ENCODE measurements at places on chromosomes 1 and 21.

DNA sequence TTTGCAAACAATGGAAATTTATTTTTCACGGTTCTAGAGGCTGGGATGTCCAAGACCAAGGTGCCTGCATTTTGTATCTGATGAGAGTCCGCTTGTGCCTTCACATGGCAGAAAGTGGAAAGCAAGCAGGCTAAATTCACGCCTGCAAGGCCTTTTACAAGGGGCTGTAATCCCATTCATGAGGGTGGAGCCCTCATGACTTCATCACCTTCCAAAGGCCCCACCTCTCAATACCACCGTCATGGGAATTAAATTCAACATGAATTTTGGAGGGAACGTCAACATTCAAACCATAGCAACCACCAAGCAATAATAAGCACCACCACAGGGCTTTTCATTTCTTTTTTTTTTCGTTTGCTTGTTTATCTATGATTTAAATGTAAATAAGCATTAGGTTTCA lies 115.3 kb downstream of the C1orf21 start:
- DNase-seq = no peak

DNA sequence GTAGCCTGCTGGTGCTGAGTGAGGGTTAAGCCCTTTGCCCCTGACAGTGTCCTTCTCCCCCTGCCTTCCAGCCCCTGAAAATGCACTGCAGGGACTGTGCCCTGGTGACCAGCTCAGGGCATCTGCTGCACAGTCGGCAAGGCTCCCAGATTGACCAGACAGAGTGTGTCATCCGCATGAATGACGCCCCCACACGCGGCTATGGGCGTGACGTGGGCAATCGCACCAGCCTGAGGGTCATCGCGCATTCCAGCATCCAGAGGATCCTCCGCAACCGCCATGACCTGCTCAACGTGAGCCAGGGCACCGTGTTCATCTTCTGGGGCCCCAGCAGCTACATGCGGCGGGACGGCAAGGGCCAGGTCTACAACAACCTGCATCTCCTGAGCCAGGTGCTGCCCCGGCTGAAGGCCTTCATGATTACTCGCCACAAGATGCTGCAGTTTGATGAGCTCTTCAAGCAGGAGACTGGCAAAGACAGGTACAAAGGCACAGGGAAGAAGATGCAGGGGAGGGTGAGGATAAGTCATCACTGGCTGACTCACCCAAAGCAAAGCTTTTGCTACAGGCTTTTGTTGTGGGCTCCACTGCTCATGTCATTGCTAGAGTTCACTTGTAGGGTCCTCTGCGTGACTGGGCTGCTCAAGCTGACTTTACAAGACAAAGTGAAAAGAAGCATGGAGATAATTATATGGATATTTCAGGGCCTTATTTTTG lies 174.9 kb downstream of the PIGK start:
- DNase-seq = no peak

DNA sequence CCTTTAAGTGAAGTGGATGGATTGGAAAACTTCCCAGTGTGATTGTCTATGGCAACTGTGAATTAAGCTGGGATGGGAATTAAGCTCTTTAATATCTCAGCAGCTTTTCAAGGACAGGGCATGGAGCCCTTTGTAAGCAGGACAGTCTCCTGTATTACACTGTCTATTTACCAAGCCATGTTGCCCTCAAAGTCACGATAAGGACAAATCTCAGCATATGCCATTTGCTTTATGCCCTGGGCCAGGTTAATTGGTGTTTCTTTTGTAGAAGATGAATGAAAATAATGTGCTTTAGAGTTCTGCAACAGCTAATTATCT lies 17.6 kb downstream of the UTP25 start:
- no peak for DNase-seq

DNA sequence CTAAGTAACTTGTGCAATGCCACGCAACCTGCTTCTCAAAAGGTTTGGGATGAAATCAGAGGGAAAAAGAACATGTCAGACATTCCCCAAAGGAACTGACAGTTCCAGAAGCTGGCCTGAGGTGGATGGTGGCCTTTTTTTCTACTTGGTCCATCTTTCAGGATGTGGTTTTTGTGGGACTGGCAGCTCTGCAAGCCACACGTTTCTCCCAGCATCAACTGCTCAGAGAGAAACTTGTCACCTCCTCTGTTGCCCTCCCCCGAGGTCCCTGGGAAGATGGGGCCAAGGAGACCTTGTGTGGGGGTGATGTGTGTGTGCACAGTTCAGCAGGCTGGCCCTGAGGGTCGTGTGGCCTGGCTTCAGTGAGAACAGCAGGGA lies 2.5 kb upstream of the DHRS3 start:
- DNase-seq = peak; percentile 47

DNA sequence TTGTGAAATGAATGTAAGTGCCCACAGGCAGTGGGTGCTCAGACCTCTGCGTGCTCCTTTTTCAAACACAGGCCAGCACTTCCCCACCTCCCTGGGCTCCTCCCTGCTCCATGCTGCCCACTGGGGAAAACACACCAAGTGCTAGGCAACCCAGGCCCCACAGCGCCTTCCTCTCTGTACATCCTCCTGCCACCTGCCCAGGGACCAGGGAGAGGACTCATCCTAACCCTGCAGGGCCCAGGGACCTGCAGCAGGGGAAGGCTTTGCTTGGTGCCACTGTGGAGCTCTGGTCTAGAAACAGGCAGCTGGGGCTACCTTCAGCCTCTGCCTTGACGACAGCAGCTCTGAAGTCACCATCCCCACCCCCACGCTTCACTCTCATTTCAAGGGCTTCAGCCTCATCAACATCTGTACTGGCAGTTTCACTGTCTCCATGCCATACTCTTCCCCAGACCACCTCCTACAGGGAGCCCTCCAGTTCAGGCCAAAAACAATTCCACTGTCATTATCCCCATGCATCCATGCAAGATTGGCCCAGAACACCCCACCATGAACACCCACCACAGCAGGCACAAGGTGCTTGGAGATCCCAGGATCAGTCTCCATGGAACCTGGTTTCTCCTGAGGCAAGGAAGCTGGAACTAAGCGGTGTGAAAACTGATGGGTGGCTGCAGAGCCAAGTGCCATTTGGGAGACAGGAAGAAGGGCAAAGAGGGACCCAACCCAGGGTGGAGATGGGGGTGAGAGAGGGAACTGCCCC lies 1.1 kb downstream of the IGSF8 start:
- DNase-seq = no peak

DNA sequence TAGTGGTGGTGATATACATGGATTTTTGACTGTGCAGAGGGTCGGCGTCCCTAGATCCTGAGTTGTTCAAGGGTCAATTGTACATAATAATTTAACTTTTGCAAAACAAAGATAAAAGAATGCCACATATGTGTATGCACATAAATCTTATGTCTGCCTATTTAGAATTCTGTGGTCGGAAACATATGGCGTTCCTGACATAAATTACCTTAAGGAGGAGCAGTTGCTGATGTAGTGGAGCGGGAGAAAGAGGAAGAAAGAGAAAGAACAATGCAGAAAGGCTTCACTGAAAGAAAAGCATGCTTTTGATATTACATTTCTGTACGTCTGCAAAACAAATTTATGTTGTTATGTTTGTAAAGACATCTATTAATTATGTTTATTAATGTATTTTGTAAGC lies 40.0 kb downstream of the S1PR1 start:
- peak; percentile 19 for DNase-seq

DNA sequence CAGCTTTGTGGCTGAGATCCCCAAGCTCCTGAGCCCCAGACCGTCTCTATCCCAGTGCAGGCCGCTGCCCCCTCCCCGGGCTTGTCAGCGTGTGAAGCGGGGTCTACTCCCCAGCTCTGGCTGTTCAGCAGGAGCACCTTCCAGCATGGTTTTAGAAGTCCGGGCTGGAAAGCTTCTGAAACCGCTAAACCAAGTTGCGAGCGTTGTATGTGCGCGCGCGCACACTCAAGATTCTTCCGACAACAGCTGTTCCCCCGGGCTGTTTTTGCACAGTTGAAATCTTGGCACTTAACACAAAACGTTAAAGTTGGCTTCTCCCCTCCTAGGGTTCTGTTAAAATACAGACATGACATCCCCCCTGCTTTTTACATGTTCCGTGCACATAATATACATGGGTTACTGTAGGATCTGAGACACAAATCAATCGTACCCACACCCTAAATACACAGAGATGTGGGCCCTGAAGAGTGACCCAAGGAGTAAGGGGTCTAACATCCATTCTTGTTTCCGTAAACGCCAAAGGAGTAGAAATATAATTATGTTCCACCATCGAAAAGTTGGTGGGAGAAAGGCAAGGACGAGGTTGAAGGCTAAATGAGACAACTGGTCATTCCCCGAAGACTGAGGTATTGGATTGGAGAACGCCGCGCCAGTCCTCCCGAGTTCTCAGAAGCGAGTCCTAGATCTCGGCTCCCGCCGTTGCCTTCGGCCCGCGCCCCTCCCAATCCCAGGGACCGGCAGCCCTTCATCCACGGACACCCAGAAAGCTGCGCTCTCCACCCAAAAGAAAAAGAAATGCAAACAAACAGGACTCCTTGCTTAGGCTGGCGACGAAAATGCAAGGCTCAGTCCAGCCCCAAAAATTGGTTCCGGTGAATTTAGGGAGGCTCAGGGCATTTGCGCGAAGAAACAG lies 1.3 kb downstream of the TBX15 start:
- DNase-seq = no peak

DNA sequence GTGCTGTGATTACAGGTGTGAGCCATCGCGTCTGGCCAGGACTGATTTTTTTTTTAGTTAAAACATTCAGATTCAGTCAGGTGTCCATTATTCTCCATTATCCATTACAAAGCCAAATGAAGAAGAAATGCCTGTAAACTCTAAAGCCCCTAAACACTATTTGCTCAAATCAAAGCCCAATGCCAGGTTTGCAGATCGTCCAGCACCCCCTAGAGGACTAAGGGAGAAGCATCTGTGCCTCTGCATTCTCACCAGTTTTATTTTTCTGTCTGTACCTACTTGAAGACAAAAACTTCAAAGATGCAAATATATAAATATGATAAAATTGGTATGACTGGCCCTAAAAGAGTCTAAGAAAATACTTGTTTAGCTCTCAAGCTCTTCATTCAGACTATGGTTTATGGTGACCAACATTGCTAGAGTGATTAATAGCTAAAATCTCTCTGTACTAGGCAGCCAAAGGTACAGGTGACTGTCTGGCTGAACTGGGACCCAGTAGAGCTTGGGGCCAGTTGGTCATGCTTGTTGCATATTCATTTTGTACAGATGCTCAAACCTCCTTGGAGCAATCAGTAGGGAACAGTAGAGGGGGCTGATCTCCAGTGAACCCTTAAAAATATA lies 138.4 kb downstream of the SYT2 start:
- peak; percentile 79 for DNase-seq

- DNase-seq = no peak
These were observed 8.8 kb downstream of the ARID1A start for GRCh38 chr1:26704629-26705028.

GRCh38 chr1:226033582-226033981 lies 28.9 kb upstream of the H3-3A start:
- DNase-seq = no peak

DNA sequence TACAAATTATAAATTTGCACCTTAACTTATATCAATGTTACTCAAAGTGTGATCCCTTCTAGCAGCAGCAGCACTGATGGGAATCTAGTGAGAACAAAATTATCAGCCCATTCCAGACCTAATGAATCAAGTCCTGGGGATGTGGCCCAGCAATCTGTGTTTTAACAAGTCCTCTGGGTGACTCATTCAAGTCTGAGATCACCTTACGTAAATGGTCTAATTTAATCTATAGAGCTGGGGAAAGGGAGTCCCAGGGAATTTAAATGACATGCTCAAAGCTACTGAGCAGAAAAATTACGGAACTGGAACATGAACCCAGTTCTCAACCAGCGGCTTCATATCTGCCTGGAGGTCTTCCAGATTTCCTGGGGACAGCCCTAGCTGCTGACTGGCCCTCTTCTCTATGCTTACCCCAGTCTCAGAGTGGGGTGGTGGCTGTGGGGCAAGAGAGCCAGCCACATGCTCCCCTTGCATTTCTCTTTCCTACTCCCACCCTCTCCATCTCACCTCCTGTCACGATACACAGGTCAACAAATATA lies 220.0 kb downstream of the TM2D1 start:
- peak; percentile 61 for DNase-seq

DNA sequence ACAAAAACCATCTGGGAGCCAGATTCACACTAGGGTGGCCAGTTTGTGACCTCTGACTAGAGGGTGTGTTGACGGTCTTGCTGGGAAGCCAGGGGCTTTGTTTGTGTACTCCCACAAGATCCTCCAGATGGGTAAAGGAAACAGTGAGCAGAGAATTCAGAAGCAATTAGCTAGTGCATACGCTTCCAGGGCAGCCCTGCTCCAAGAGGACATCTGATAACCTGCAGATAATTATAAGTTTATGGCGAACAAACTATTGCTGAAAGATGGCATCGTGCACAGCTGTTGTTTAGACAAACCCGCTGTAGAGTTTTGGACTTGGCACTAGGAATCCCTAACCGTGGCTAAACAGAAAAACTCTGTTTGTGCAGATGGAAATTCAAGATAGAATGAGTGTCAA lies 326.4 kb downstream of the TGFB2 start:
- DNase-seq = no peak

- DNase-seq = no peak
These were observed 104.7 kb downstream of the AKT3 start for GRCh38 chr1:243745356-243745755.

DNA sequence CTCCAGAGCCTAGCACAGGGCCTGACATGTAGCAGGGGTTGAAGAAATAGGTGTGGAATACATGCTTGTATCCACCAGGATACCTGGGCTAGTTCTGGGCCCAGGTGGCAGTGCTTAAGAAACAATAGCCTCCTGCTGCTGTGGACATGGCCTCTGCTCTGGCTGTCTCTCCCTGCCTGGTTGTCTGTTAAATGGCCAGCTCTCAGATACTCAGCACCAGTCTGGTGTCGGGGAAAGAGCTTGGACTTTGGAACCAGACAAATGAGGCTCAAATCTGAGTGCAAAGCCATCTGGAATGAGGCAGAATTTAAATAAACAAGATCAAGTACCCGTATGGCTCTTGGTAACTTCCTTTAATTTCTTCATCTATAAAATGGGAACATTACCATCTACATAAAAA lies 31.5 kb downstream of the SESN2 start:
- DNase-seq = no peak

GRCh38 chr1:8430476-8430875 lies 112.6 kb downstream of the SLC45A1 start:
- DNase-seq = no peak

- DNase-seq = no peak
These were observed 2.1 kb upstream of the EFHD2 start for GRCh38 chr1:15407580-15407979.

DNA sequence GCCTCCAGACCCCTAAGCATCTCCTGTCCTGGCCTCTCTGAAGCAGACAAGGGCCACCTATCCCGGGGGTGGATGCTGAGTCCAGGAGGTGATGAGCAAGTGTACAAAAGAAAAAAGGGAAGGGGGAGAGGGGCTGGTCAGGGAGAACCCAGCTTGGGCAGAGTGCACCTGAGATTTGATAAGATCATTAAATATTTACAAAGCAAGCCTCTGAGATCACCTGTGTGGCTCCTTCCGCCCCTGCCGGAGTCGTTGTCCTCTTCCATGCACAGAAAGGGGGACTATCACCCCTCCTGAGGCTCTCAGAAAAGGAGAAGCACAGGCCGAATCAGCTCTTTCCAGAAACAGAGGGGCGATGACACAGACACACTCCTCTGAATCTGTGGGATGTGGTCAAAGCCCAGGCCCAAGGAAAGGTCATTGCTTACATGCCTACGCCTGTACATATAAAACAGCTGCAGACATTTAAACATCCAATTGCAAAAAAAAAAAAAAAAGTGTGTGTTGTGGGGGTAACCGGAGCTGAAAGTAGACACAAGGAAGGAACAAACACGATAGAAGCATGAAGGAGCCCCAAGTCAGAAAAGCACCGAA lies 30.9 kb downstream of the PRSS38 start:
- DNase-seq = no peak
